Sciatic nerve (tissue), 2 donors: ENCODE measurements at places on chromosomes 7 and 10. TPM values are rescaled to one million over a fixed set of nuclear protein-coding genes. Genes with fewer than 3 reads are reported as not detected.

Gene TEX47
- total RNA-seq, result not detected

Gene KIAA1549
- 5.2 TPM for total RNA-seq

Gene CYP2W1
- total RNA-seq, result 1.6 TPM

Gene TUBB8
- total RNA-seq, result not detected

Gene EBLN1
- not detected for total RNA-seq

Gene LRRC18
- total RNA-seq, result not detected

Gene DGKB
- total RNA-seq, result 3.6 TPM

Gene OIT3
- total RNA-seq, result not detected

Gene GRID1
- 15.4 TPM for total RNA-seq

- no peak for DNase-seq
These were observed 4.4 kb downstream of the SPOCK2 start for GRCh38 chr10:72083790-72084459.

DNA sequence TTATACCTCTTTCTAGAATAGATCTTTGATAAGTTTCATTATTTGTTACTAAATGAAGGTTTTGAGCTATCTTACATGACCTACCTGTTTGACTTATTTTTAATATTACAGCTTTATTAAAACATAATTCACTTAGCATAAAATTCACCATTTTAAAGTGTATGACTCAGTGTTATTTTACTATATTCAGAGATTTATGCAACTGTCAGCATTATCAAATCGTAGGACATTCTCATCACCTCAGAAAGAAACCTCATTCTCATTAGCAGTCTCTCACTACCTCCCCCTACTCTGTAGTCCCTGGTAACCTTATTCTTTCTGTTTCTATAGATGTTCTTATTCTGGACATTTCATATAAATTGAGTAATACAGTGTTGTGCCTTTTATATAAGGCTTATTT, 207.9 kb upstream of the FOXP2 start:
- no peak for DNase-seq

GRCh38 chr10:22477334-22478287, 132.3 kb downstream of the SPAG6 start:
- no peak for DNase-seq

DNA sequence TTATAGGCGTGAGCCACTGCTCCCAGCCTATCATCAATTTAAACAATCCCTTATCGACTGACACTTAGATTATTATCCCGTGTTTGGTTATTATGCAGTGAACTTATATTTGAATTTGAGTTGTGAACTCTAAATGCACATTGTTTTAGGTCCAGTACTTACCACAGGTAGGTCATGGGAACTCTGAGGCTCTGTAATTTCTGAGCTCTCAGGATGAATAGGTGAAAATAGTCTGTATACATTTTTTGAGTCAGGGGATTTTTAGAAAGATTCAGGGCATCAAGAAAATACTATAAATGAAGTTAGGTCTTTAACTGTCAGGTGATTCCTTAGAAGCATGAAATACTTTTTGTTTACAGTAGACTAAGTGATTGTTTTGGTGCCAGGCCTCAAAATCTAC, 8.8 kb downstream of the CCDC136 start:
- DNase-seq, result no peak

DNA sequence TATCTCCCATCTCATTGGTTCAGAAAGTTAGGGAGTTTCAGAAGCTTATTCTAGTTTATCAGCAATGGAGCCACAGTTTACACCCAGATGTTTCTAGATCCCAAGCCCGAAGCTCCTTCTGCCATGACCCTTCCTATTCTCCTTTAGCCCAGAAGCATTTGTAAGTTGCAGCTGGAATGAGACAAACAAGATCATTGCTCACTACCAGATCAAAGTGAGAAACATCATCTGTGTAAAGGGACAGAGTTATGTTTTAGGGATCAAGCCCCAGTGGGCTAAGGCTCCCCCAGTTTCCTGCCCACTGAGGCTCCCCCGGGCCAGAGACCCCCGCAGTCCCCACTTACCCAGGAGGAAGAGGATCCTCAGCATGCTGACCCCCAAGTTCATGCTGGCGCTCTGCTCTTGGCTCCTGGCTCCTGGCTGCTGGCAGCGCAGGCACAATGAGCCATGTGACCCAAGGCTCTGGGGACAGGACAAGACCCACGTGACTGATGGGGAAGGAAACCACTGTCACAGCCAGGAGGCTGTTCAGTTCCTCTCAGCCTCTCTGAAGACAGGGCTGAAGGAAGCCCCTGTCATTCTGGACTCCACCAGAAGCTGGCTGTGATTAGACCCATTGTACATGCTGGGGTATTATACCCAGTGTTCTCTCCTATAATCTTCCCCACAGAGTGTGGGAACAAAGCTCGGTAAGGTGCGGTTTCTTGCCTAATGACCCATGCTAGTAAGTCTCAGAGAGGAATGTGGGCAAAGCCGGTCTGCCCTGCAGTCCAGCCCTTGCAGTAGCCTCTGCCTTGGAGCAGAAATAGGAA, at the start of gene TMEM273:
TMEM273 (minus strand) TSS at position 442 of the 812 bp plus-strand sequence; CDS start at position 387, 55 bp downstream.
- DNase-seq, result peak; percentile 82

DNA sequence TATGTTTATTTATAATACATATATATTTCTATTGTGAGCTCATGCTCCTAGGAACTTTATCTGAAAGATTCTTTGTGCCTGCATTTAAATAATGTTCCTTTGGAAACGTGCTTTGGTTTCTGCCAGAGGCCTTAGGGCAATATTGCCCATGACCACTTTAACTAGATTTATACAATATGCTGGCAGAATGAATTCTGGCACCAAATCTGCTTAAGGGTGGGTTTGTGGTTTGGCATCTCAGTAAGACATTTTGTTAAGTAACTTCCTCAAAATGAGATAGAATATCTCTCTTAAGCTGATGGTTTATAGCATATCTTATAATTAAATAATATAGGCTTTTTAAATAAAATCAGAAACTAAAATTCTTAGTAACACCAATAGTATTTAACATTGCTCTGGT, 252.9 kb downstream of the RNLS start:
- DNase-seq, result no peak

- DNase-seq, result no peak
These were observed 5.9 kb downstream of the FGFR2 start for GRCh38 chr10:121592155-121592890.

DNA sequence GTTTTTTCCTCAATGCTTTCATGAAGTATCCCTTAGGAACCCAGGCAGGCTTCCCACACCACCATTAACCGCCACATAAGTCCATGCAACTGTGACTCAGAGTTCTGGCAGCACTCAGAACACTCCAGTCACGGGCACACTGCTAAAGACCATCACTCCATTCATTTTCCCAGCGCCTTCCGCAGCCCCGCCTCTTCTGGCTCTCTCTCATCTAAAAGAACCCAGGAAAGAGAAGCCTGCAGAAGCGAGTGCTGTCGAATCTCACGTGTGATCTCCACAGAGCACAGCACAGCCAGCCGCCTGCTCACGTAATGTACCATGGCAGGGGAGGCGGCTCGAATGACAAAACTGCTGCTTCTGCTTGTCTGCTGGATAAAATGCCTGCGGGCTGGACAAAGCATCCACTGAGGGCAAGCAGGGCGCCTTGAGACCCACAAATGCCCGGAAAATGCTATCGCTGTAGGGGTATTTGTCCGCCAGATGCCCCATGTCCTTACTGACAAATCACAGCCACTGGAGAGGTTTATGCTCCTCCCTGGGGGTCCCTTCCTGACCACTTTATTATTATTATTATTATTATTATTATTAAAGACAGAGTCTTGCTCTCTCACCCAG, 1.8 kb downstream of the PSMG3 start:
- no peak for DNase-seq
